T follicular helper cell (primary cell): ENCODE measurements at places on chromosomes 2 and 18.

- no peak for DNase-seq
Observed at GRCh38 chr2:218880859-218881594, 375 bp downstream of the WNT10A start.

DNA sequence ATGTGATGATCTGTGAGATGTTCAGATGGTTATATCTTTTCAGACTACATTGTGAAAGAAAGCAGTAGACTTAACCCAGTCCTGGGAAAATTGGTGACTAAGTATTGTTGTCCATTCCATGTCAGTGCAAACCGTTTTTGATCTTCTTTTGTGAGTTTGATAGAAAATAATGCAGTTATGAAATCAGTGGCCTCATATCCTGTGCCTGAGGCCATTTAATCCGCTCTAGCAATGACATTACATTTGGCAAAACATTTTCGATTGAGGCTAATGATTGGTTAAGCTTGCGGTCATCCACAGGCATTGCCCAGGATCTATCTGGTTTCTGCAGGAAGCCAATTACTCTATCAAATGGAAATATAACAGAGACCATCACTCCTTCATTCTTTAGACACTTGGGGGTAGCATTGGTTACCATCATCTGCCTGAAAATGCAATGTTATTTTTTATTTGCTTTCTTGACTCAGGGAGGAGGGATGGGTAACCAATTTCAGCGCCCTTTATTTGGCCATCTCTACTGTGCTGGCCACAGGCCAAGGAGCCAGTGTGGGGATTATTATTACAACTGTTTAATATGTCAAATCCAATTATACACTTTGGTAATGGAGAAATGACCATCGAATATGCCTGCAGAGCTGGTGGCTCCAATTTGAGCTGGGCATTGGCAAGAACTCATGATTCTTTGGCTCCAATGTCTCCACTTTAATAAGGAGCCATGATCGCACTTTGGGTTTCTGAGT is 33.6 kb downstream of the TRIB2 start:
- no peak for DNase-seq

DNA sequence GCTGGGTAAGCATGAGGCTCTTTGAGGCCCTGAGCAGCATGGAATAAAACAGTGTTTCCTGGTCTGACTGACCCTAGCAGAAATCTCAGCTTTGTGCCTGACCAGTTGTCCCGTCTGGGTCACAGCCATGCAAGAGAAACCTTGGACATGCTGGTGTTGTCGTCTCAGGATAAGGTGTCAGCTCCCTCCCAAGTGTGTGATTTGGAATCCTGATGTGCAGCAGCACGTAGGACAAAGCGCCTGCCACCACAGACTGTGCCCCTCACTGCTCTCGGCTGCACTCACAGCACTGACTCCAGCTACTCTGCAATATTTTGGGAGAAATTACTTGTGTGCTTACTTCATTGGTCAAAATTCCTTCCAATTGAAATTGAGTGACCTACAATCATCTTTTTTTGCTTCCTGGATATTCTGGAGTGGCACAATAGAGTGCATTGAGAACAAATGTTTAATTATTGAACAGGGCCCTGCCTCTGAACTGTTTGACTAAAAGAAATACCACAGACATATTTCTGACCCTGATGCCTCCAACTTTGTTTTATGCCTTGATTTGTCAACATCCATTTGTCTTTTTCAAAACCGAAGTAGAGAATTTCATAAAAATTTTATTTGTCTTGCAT is 352.4 kb downstream of the SOCS6 start:
- DNase-seq: no peak

- DNase-seq: no peak
Observed at GRCh38 chr2:140657657-140658056, 1473.2 kb downstream of the LRP1B start.

DNA sequence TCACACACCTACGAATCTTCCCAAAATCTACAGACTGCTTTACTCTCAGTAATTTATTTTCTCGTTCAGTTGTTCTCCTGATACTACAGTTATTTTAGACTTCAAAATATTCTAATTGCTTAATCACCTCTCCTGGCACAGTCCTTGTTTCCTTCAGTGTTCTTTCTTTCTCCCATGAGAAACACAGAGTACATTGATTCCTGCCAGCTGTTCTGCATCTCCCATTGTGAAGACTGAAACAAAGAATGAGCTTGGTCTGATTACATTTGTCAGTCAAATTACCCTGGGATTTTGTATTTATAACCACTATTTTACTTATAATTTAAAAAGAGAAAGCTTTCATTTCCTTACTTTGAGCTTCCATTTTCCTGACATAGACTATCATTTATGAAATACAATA is 63.9 kb upstream of the TANK start:
- DNase-seq: no peak

DNA sequence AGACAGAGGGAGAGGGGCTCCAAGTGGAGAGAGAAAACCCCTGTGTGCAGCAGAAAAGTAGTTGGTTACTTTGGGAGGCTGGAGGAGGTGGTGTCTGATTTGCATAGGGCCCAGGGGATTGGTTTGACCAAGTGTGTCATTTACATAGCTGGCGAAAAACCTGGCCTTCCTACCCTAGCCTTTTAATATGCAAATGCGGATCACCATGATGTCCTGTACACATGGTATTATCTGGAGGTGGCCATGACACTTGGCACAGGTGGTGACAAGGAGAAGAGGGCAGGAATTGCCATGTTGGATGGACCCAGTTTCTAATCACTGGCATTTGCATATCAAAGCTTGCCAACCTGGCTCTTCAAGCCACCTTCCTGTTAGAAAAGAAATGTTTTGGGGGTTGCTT is 120.8 kb upstream of the CHAC2 start:
- no peak for DNase-seq

DNA sequence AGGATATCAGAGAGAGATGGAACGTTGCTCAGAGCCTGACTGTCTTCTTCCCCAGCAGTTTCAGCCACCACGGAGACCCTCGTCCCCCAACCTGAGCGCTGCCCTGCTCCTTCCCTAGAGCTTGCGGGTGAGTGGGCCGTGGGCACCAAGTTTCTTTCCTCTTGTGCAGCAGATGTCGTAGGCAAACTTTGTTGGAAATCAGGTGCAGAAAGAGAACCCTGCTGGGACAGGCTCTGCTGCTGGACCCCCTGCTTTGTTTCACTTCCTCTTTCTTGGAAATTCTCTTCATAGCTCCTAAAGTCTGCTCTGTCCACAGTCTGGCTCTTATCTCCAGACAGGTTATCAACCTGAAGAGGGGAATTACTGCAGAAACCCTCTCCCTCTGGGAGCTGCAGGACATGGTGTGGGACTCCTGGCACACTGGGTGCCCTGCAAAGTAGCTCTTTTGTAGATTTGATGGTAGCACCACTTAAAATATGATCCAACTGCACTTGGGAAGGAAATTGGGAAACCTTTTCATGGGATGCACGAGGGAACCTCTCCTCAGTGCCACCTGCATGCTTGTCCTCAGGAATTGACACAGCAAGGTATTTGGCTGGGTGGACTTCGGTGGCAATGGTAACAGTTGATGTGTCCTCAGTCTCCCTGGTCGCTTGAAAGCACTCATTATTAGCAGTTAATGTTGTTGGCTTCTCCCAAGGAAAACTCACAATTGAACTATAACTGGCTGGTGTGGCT is 92.2 kb downstream of the ALPK2 start:
- DNase-seq: no peak

- DNase-seq: no peak
Observed at GRCh38 chr2:199910338-199911051, 598 bp upstream of the C2orf69 start.

DNA sequence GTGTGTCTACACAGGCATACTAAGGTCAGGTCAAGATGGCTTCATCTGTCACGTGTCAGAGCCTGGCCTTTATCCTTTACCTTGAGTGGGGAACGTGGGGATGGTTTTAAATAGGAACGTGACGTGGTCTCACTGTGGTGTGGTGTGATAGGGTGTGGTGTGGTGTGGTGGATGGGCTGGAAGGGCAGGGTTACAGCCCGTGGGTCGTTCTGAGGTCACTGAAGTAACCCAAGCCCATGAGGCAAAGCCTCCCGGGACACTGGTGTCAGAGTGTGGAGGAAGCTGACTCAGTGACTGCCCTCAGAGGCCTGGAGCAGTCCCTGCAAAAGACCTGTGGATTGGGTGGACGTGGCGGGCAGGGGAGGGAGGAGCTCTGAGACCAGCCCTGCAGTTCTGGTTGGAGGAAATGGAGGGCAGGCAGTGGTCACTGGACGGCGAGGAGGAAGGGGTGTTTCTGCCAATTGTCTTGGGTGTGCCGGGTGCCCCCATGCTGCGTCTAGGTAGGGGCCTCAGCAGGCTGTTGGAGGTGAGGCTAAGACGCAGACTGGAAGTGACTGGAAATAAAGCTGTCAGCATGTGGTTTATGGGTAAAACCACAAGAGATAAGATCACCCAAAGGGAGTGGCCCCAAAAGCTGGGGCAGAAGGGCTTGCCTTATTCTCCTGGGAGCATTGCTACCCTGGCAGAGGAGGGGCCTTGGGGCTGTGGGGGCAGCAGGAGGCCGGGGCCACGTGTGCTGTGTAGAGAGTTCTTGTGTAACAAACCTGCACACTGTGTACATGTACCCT is 84.8 kb downstream of the SH3RF3 start:
- DNase-seq: peak; percentile 43

DNA sequence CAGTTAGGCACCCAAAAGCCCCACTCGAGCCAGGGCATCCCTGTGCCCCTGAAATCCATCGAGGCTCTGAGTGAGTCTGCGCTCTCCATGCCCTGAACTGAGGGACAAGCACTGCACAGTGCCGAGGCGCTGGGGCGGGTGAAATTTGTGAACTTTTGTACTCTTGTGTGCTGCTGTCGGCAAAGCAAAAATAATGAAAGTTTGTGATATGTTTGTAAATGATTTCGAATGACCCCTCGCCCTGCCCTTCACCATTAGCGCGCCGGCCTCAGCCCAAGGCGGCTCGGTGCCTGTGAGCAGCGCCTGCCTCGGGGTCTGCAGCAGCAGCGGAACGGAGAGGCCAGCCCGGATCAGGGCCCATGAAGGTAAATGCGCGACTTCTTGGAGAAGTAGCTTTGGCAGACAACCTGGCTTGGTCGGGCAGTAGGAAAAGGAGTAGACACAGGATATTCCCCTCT is 1.8 kb upstream of the HOXD4 start:
- DNase-seq: no peak
